ENCODE measurements at places on chromosomes 3 and 15.

- DNase-seq: no peak
These were observed 10.7 kb downstream of the CEP63 start for GRCh38 chr3:134496471-134497071.

DNA sequence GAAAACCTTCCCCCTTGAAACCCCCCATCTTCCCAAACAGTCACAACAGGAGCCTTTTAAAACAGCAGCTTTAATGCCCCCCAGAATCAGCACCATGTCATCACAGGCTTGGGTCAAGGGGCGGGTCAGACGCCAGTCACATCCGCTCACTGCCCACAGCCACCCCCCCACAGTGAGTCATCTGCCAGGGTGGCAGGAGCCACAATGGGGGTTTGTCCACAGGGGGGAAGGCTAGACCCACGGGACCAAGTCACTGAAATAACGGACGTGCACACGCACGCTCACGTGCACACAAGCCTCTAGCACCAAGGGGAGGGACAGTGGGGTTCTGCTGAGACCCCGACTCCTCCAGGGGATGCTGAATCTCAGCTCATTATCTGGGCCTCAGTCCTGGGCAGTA, 441 bp upstream of the UCN2 start:
- peak; percentile 83 for DNase-seq

DNA sequence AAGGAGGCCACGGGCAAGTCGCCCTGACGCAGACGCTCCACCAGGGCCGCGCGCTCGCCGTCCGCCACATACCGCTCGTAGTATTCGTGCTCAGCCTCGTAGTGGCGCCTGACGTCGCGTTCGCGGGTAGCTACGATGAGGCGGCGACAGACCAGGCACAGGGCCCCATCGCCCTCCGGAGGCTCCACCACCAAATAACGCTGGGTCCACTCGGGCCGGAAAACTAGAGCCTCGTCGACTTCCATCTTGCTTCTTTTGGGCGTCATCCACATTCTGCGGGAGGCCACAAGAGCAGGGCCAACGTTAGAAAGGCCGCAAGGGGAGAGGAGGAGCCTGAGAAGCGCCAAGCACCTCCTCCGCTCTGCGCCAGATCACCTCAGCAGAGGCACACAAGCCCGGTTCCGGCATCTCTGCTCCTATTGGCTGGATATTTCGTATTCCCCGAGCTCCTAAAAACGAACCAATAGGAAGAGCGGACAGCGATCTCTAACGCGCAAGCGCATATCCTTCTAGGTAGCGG, at the start of gene EPM2AIP1:
EPM2AIP1 (minus strand) TSS at position 326 of the 520 bp plus-strand sequence; CDS start at position 272, 54 bp downstream.
- peak; percentile 100 for DNase-seq

- DNase-seq: no peak
These were observed 409.4 kb upstream of the FRG2C start for GRCh38 chr3:75254685-75255084.

DNA sequence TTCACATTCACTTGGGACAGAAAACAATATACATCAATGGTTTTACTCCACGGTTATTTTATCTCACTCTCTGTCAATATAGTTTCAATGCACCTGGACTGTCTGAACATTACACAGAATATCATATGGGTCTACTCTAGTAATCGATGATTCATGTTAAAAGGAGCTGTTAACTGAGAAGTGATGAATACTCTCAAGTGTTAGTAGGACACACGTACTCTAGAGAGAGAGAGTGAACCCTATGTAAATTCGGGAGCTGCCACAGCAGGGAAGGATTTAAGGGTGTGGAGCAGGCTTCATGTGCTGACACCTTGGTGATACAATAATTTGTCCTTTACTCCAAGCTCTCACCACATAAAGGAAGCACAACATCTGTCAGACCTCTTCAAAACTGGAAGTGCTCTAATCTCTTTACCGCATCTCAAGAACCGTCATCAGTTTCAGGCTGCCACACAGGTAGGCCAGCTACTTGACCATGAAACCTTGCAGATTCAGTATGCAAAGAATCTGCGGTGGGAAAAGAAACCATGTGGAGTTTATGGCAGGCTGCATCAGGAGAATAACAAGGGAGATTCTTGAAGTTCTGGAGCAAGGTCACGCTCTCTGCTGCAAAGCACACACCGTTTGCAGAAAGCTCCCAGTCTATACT, 199.2 kb upstream of the TMC3 start:
- no peak for DNase-seq

DNA sequence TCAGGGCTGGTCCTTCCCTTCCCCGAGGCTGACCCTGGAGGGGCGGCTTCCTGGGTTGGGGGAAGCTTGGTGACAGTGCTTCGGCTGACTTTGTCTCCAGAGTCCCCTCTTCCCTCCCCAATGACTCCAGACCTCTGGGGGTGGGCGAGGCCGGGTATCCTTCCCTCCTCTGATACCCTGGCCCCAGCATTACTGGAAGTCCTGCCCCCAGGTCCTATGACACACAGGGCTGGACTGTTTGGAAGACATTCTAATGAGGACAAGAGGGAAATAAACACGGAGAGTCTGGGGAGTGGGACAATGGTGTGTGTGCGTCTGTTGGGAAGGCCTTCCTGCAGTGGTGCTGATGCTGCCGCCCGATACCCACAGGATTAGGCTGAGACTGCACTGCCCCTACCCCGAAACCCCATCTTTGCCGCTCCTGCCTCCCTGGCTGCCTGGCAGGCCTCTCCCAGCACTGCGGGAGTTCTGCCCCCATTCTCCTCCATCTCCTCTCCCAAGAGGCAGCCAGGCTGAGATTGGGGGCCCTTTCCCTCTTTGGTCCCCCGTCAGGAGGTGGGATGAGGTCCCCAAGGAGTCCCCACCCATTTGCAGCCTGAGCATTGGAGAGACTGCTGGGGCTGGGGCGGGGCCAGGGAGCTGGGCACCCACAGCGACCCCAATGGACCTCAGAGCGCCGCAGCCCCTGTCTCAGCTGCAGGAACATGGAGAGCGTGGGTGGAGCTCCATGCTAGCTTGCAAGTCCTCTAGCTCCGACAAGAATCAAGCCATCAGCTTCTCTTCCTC, 29.7 kb upstream of the FBLN2 start:
- no peak for DNase-seq

- no peak for DNase-seq
These were observed 352.4 kb upstream of the TMCO5A start for GRCh38 chr15:37581866-37582532.

DNA sequence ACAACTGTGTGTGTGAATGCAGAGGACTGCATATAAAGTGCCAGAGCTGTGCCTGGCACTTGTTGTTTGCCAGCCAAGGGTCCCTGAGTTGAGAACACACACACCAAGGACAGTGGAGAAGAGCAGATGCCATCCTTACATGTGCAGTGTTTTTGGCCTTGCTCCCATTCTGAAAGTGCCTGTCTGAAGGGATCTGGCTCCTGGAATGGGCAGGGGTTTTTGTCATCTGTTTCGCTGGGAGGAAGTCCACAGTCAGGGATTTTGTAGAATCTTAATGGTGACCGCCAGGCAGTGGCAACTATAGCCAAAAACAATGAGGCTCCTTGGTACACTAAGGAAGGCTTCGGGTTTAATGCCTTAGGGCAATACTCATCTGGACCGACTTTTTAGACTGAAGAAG, 63.7 kb downstream of the DUT start:
- DNase-seq: no peak

DNA sequence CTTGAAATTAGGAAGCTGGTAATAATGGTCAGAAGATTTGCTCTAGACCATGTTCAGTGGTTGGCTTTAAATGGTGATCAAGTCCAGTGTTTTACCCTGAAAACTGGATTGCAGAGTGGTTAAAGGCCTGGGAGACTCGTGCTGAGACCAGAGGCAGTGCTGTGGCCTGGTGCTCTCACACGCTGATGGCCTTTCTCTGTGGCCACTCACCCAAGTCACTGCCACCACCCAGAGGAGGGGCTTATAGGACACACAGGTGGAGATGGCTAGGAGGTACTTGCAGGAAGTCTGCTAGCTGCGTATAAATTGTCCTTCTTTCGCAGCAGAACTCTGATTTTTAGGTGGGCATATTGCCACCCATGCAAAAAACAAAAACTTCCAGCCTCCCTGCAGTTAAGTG, 6.2 kb upstream of the EHD4 start:
- DNase-seq: no peak

DNA sequence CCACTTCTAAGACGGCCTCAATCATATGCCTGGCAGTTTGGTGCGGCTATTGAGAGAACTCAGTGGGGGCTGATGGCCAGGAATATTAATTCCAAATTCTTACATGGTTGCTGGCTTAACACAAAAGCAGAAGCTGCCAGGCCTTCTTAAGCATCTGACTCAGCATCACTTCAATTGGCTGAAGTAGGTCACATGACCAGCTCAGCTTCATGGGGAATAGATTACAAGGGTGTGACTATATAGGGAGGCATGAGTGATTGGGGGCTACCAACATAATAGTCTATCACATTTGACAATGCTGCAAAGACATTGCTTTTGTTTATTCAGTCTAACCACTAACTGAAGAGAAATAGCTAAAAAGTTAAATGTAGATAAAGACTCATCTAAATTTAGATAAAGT, 101.6 kb upstream of the ANKRD28 start:
- DNase-seq: no peak

DNA sequence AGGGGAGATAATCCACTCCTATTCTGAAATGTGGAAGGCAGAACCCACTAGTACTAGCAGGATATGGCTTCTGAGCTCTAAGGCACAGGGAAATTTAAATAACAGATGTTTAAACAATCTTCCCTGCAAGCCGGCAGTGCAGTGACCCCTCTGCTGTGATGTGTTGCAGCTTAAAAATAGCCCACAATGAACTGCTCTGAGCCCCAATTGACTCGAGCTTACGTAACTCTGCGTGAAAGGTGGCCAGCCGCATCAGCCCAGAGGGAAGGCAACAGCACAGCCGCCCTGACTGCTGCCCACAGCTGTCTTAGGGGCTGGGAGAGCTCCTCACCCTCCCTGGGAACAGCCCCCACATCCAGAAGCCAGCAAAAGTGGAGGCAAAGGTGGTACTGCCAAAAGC, 12.5 kb upstream of the CAMKV start:
- DNase-seq: no peak

DNA sequence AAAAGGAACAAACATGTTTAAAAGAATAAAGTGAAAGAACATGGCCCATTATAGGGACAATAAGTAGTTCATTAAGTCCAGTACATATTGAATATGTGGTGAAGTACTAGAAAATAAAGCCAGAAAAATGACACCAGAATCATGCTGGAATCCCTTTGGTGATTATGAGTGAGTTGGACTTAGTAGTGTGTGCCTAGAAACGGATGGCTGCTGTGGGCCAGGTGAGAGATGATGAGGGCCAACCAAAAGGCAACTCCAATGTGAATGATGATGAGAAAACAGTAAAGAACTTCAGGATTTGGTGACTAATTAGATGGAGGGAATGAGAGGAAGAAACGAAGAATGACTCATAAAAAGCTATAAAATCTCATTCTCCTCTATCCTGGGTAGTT, 3.3 kb downstream of the CRYGS start:
- DNase-seq: no peak

- no peak for DNase-seq
These were observed 24.9 kb downstream of the SLCO2A1 start for GRCh38 chr3:134004841-134005240.

GRCh38 chr3:131526801-131527347, 24.1 kb upstream of the MRPL3 start:
- DNase-seq: no peak

GRCh38 chr3:53147151-53147902, 13.7 kb upstream of the PRKCD start:
- DNase-seq: peak; percentile 74

GRCh38 chr3:16257309-16257708, 7.4 kb downstream of the DPH3 start:
- DNase-seq: peak; percentile 68

DNA sequence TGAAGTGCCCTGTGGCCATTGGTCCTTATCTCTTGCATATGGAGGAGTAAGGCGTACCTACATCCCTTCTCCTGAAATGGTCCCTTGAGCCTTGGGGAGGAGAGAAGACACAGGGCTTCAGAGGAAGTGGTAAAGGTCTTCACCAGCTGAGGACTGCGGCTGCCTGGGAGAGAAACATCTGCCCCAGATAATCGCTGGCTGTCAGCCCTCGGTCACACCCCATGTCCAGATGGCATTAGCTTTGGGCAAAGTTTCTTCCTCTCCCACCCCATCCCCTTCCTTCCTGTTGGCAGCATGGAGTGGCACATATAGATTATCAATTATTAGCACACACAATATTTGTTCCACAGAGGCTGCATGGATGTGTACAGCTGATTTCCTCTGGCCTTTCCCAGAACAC, 61.6 kb downstream of the LRTM1 start:
- no peak for DNase-seq
